ENCODE measurements at places on chromosomes 2 and 18.

DNA sequence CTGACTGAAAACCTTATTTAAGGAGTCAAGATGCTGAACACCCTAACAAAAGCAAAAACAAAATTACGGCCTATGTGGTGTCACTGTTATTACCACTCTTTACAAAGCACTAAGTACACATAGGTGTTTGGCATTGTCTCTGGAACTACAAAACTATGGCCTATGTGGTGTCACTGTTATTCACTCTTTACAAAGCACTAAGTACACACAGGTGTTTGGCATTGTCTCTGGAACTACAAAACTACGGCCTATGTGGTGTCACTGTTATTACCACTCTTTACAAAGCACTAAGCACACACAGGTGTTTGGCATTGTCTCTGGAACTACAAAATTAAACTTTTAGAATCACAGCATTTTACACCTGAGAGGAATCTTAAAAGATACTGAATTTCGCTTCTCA is 47.4 kb downstream of the SLC35F5 start:
- no peak for DNase-seq

DNA sequence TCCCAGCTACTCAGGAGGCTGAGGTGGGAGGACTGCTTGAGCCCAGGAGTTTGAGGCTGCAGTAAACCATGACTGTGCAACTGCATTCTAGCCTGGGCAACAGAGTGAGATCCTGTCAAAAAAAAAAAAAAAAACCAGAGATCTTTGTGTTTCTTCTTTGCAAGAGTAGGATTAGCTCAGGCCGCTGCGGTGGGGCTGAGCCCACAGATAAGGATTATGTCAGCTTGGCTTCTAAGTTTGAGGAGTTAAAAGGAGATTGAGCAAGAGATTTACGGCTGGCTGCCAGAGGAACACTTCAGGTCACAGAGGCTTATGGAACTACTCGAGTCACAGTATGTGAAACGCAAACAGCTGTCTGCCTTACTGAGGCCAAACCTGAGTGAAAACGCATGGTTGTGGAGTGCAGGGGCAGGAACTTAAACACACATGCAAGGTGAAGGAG is 146.7 kb upstream of the L3MBTL4 start:
- no peak for DNase-seq

GRCh38 chr18:6161549-6161948 is 253.2 kb downstream of the L3MBTL4 start:
- DNase-seq, result no peak

GRCh38 chr18:55369346-55369745 is 218.6 kb downstream of the TCF4 start:
- DNase-seq, result no peak

GRCh38 chr2:2332381-2332780 is 1.3 kb upstream of the MYT1L start:
- no peak for DNase-seq

DNA sequence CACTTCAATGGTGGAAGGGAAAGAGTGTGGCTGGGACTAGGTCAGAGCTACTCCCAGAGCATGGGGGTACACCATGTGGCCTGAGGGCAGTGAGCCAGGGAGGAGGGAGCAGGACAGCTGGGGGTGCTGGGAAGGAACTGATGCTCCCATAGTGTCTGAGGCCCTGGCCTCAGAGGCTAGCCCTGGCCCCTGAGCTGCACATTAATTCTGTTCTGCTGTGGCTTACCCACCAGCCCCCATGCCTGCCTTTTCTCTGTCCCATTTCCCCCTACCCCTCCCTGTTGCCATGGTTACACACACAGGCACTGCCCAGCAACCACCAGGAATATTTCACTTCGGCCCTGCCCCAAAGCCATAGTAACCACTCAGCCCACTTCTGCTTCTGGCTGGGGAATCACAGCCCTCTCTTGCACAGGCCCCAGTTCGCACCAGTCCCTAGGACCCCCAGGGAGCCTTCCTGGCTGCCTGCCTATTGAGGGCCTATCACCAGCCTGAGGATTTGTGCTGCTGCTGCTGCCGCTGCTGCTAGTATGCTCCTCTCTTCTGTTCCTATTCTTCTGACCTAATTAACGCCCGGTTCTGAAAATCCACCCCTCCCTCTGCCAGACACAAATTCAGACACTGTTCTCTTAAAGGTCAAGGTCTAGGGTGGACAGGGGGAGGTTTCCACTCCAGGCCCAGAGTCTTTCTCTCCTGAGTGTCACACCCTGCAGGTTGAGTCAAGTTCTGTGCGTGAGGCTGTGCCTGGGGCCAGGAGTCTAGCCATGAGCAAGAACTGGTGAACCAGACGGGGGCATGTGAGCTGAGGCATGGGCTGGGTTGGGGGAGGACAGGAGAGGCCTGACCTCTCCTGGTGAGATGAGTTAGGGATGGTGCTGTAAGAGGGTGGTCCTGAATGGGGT is 87.1 kb upstream of the MCFD2 start:
- DNase-seq, result no peak

DNA sequence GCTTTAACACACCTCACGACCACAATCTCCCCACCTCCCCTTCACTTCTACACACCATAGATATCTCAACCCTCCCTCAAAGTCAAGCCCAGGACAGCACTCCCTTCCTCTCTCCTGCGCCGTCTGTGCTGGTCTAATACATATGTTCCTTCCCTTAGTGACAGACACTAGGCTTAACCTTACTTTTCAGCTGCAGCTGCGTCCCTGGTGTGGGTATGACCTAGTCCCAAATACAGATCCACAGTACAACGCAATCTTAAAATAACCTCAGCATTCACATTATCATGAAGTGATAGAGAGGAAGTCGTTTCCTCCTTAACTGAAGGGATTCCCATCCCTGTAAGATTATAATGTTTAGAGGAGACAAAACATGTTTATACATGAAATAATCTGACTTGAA is 192.7 kb upstream of the TANK start:
- DNase-seq, result no peak

DNA sequence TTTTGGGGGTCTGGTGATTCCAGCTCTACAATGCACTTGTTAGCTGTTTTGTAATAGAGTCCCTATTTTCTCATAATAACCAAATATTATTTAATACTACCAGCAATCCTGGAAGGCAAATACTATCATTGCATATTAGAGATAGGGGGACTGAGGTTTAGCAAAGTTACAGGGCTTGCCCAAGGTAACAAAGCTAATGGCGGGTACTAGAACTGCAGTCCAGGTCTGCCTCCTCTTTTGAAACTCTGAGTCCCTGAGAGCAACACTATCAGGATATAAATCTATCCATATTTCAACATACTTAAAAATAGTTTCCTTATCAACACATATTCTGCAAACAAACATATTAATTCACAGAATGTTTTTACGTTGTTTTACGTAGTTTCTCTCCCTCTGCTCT is 235.5 kb upstream of the ACVR2A start:
- no peak for DNase-seq

GRCh38 chr2:62293490-62294271 is 97.8 kb downstream of the B3GNT2 start:
- no peak for DNase-seq

DNA sequence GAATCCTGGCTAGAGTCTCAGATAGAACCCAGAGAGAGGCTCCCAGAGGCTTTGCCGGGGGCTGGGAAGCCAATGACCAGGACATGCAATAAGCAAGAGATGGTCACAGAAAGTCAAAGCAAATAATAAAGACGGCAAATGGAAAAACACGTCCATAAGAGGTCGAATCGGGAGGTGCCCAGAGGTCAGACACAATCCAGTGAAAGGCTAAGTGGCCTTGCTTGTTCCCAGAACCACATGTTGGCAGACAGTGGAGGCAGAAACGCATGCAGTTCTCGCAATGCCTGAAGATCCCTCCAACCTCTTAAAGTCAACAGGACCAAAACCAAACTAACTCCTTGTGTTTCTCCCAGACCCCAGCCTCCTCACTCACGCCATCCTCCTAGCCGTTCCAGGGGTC is 3.0 kb downstream of the CYB5A start:
- DNase-seq, result no peak

- no peak for DNase-seq
Measured at GRCh38 chr2:131034122-131035051, 58.9 kb downstream of the FAM168B start.
